ENCODE measurements at places on chromosomes 6 and 20.

- peak; percentile 67 for DNase-seq
Measured at GRCh38 chr6:142946924-142947713, 2.1 kb upstream of the HIVEP2 start.

GRCh38 chr6:26105109-26105730, 18.0 kb downstream of the HFE start:
- DNase-seq: no peak

DNA sequence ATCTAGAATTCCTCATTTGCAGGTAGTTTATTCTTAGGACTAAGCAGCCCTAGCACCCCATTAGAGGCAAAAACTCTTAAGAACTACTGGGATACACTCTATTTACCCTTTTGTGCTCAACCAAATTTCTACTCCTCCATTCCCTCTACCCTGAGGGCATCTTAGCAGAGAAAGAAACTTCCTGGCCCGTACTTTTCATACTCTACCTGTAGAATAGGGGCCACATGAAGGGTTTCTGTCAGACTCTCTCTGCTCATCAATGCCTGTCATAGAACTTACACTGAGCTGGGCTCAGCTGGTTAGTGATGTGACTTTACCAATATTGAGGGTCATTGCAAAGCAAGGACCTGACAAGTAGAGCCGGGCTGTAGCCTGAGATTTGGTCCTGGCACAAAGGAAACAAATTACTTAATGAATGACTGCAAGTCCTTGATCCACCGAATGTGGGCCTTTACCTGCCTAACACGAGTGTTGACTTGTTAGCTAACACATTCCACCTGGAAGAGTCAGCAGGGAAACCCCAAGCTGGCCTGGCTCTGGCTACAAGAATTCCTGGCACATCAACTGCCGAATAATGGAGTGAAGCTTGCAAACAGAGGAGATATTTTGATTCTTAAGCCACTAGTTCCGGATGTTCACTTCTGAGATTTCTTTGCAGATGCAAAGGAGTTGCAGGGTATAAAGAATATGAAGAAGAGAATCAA, 280.5 kb upstream of the JAG1 start:
- no peak for DNase-seq

DNA sequence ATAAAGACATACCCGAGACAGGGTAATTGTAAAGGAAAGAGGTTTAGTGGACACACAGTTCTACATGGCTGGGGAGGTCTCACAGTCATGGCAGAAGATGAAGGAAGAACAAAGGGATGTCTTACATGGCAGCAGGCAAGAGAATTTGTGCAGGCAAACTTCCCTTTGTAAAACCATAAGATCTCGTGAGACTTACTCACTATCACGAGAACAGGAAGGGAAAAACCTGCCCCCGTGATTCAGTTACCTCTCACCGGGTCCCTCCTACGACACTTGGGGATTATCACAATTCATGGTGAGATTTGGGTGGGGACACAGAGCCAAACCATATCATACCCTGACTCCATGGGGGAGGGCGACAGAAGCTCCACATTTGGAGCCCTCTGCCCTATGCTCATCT, 7.4 kb upstream of the VAPB start:
- DNase-seq: no peak

DNA sequence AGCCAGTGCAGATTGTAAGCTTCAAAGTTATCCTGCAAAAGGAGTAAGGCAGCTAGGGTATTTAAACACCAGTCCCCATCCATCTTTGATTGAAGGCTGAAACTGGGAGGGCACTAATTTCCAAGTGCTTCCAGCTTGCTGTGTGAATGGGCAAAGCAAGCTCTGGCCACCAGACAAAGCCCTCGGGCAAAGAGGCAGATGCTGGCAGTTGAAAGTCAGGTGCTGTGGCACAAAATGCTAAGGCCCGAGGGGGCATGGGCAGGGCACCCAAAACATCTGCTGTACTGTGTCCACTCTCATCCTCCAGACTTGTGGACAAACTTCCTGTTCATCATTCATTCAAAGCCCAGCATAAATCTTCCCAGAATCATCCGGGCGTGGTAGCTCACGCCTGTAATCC, 62.9 kb downstream of the TRMT6 start:
- DNase-seq: no peak

DNA sequence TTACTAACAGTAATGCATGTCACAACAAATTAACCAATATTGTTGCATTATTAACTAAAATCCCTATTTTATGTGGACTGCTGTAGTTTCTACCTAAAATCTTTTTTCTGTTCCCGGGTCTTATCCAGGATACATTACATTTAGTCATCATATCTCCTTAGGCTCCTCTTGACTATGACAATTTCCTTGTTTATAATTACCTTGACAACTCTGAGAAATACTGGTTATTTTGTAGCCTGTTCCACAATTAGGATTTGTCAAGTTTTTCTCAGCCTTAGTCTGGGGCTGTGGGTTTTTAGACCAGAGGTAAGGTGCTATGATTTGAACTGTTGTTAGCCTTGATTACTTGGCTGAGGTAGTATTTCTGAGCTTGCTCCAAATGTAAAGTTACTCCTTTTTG, 3.7 kb downstream of the FBXO5 start:
- no peak for DNase-seq

GRCh38 chr20:62181808-62182207, 1.0 kb upstream of the MTG2 start:
- no peak for DNase-seq

DNA sequence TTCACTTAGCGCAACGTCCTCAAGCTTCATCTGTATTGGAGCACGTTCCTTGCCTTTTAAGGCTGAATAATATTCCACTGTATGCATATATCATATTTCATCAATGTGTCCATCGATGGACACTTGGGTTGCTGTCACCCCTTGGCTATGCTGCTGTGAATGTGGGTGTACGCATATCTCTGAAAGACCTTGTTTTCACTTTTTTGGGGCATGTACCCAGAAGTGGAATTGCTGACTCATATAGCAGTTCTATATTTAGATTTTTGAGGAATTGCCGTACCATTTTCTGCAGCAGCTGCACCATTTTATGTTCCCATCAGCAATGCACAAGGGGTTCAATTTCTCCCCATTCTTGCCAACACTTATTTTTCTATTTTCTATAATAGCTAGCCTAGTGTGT, 22.8 kb upstream of the SLC23A2 start:
- DNase-seq: no peak

GRCh38 chr6:130896249-130896648, 69.0 kb downstream of the SMLR1 start:
- DNase-seq: no peak

- no peak for DNase-seq
Measured at GRCh38 chr20:62043131-62043914, 22.4 kb downstream of the TAF4 start.

Data from stimulated activated CD4-positive, alpha-beta T cell treated with anti-CD3 and anti-CD28 coated beads, Interleukin-1b, Interleukin-23, amount 100 ng/mL, for 4 hours (primary cell).